ENCODE measurements at places on chromosomes 6 and 20.

GRCh38 chr20:47253872-47254271 lies 102.6 kb downstream of the ZMYND8 start:
- peaks cover 39% of the 10 kb centered on the region for H3K36me3 ChIP-seq
- no peak for DNase-seq
- no peaks in the 10 kb centered on the region for H3K27me3 ChIP-seq

- DNase-seq: no peak
- no peak overlapping the region for H3K27ac ChIP-seq
- no peak overlapping the region for H3K4me3 ChIP-seq
- peaks cover 7% of the 10 kb centered on the region for H3K36me3 ChIP-seq
- H3K27me3 ChIP-seq: no peaks in the 10 kb centered on the region
- H3K4me1 ChIP-seq: no peaks in the 10 kb centered on the region
These were observed 99.8 kb downstream of the IRAK1BP1 start for GRCh38 chr6:78967191-78967590.

DNA sequence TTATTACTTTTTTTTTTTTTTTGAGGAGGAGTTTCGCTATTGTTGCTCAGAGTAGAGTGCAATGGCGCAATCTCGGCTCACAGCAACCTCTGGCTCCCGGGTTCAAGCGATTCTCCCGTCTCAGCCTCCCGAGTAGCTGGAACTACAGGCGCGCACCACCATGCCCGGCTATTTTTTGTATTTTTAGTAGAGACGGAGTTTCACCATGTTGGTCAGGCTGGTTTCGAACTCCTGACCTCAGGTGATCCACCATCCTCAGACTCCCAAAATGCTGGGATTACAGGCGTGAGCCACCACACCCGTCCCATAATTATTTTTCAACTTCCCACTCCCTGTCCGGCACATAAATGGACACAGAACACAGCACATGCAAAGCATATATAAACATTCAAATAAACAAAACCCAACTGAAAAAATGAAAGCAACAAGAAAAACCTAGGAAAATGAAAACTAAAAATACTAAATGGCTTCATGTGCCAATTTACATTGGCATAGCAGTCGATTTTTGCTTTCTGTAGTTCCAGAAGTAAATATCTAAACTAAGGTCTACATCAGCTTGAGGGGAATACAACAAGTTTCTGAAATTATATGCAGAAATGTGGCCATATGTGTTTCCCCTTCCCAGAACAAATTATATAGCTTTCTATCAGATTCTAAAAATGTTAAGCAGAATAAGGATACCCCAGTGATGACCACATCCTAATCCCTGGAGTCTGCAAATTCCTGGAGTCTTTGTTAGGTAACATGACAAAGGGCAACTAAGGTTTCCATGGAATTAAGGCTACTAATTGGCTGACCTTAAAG lies 113.9 kb downstream of the HFE start:
- H3K27me3 ChIP-seq: no peaks in the 10 kb centered on the region
- H3K4me1 ChIP-seq: peaks cover 21% of the 10 kb centered on the region
- no peak overlapping the region for H3K4me3 ChIP-seq
- H3K36me3 ChIP-seq: no peaks in the 10 kb centered on the region

GRCh38 chr6:170062915-170063241 lies 228.0 kb downstream of the DLL1 start:
- no peak for DNase-seq
- peaks cover 71% of the 10 kb centered on the region for H3K27me3 ChIP-seq
- no peak overlapping the region for H3K4me3 ChIP-seq
- no peak overlapping the region for H3K27ac ChIP-seq

- no peak for DNase-seq
- H3K27me3 ChIP-seq: no peaks in the 10 kb centered on the region
- no peaks in the 10 kb centered on the region for H3K4me1 ChIP-seq
- H3K4me3 ChIP-seq: no peak overlapping the region
- no peaks in the 10 kb centered on the region for H3K36me3 ChIP-seq
These were observed 98.8 kb downstream of the LAMA2 start for GRCh38 chr6:128981716-128982115.

GRCh38 chr6:109237077-109237985 lies 142.0 kb downstream of the CEP57L1 start:
- H3K4me1 ChIP-seq: peaks cover 22% of the 10 kb centered on the region
- no peaks in the 10 kb centered on the region for H3K36me3 ChIP-seq
- DNase-seq: no peak
- no peak overlapping the region for H3K27ac ChIP-seq

GRCh38 chr6:136307351-136307750 lies 17.7 kb upstream of the BCLAF1 start:
- no peak overlapping the region for H3K27ac ChIP-seq
- H3K27me3 ChIP-seq: no peaks in the 10 kb centered on the region
- no peak overlapping the region for H3K4me3 ChIP-seq
- DNase-seq: no peak
- H3K36me3 ChIP-seq: no peaks in the 10 kb centered on the region
- H3K4me1 ChIP-seq: peaks cover 7% of the 10 kb centered on the region

DNA sequence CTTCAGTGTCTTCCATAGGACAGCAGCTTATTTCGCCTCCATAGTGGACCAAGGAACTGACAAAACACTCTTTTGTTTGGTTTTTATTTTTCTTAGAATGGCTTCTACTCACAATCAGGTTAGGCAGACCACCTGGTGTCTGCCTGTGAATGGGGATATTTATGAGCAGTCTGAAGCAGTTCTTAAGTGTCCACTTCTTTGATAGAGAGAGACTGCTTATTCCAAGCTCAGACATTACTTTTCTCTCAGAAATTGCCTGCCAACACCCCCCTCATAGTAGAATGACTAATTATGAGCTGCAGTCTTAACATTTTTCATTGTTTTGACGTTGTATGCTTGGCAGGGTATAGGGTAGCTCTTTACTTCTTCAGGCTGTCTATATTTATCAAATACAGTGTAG lies 174.7 kb downstream of the ZFAND3 start:
- no peak overlapping the region for H3K4me3 ChIP-seq
- H3K4me1 ChIP-seq: no peaks in the 10 kb centered on the region
- H3K27ac ChIP-seq: no peak overlapping the region

DNA sequence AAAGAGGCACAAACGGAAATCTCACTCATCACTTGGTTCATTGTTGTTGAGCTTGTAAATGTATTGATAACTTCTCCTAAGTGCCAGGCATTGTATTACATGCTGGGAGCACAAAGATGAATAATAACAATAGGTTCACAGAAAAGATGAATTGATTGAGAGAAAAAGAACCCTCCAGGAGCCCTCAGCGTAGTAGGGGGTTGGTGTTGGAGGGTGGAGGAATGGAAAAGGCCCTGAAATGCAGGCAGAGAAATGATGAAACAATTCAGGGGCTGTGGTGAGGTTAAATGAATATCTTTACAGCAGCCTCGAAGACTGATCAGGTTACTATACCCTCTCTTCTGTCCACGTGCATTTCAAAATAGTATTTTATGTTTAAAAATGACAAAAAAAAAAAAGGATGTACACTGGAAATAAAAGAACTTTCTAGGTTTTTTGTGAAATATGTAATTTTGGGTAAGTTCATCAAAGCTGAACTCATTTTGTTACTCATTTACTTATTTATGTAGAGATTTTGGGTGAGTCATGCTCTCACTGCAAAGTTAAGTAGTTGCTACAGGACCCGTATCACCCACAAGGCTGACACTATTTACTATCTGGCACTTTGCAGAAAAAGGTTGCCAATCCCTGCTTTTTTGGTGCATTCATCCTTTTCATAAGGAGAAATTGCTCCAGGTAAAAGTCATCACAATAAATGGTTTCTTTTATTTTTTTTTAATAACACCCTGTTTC lies 277.3 kb downstream of the ZNF217 start:
- H3K27ac ChIP-seq: no peak overlapping the region
- DNase-seq: no peak
- no peak overlapping the region for H3K4me3 ChIP-seq

DNA sequence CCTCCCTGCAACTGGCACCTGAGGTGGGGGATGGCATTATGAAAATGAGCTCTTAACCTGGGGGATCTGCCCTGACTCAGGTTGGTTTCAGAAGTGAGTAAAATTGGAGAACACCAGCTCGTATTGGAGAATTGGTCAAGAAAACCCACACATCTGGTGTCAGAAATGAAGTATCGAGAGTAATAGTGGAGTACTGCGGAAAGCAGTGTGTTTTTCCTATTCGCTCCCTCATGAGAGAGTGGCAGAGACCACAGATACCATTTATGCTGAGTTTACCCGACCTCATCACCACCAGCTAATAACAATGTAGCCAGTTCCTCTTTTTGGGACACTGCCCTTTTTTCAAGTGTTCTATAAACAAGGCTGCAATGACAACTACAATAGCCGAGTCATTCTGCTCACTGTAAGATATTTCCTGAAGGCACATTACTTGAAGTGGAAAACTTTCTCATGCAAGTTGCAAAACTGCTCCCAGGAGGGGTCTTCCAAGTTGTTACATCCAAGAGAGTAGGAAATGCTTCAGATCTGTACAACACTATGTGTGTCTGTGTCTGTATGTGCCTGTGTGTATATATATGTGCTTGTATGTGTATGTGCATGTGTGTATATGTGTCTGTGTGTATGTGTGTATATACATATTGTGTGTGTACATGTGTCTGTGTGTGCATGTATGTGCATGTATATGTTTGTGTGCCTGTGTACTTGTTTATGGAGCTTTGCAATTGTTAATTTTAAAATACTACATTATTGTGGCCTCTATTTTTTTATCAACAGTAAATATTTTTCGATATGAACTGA lies 106.0 kb upstream of the CST7 start:
- no peaks in the 10 kb centered on the region for H3K27me3 ChIP-seq
- H3K4me1 ChIP-seq: peaks cover 11% of the 10 kb centered on the region
- DNase-seq: no peak
- no peak overlapping the region for H3K27ac ChIP-seq

DNA sequence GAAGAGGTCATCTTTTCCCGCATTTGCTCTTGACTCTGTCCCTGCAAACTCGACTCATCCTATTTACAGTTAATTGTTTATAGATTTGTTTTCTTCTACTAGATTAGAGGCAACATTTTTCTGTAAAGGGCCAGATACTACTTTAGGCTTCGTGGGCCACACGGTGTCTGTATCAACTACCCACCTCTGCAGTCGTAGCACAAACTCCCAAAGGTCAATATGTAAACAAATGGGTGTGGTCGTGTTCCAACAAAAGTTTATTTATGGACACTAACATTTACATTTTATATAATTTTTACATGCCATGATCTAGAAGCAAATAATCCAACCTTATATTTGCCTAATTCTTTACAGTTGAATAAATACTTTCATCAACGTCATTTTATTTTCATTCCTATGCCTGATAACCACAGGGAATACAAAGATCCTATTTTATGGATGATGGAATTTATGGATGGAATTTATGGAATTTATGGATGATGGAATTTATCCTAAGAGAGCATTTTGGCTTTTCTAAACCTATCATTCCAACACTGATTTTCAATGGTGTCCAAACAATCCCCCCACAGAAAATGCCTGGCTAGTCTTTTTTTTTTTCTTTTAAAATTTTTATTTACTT lies 232.8 kb downstream of the MYLK4 start:
- DNase-seq: no peak
- H3K4me3 ChIP-seq: no peak overlapping the region
- H3K36me3 ChIP-seq: no peaks in the 10 kb centered on the region
- no peak overlapping the region for H3K27ac ChIP-seq
- 0 out of 2 replicates have a peak, but pooled peaks cover 7% of the 10 kb centered on the region for H3K4me1 ChIP-seq

DNA sequence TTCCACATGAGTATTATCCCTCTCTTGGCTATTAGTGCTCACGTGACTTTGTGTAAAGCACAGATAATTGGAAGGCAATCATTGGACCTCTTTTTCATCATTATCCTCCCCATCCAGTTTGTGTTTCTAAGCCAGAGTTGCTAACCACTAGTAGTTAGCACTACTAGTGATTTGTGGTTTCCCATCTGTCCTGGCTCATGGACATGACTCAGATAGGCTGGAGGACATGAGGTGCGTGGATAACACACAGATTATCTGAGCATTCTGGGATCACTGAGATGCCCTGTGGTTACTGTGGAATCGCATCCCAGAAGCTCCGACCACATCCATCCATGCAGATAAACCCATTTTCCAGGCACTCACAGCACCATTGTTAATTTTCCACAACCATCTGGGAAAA lies 123.8 kb upstream of the NAA20 start:
- no peaks in the 10 kb centered on the region for H3K27me3 ChIP-seq
- no peak for DNase-seq
- no peaks in the 10 kb centered on the region for H3K36me3 ChIP-seq
- no peaks in the 10 kb centered on the region for H3K4me1 ChIP-seq
- no peak overlapping the region for H3K27ac ChIP-seq

DNA sequence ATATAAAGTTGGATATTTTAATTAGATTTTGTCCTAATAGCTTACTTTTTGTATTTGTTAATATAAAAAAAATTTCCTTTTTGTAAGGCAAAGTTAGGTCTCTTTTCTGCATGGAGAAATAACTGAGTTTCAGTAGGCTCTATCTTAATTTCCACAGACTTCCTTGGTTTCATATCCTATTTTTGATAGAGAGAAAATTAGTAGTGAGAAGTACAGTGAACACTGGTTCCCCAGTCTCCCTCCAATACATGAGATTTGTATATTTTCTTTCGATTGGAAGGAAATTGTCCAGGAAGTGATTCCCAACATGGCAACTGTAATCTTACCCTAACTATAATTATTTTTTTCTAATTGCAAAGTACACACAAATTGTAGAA lies 26.4 kb downstream of the TRIM27 start:
- peaks cover 15% of the 10 kb centered on the region for H3K36me3 ChIP-seq
- H3K4me1 ChIP-seq: peaks cover 7% of the 10 kb centered on the region
- no peak for DNase-seq
- H3K27me3 ChIP-seq: no peaks in the 10 kb centered on the region
- H3K4me3 ChIP-seq: peak overlapping the region; percentile 92
- H3K27ac ChIP-seq: peak overlapping the region; percentile 89

All from PC-9 (cell line).